ENCODE measurements at places on chromosomes 1 and 21.

GRCh38 chr1:47797575-47797974 is 199.6 kb downstream of the TRABD2B start:
- DNase-seq: no peak

GRCh38 chr1:23480187-23481025 is 3.6 kb downstream of the ASAP3 start:
- DNase-seq: no peak

DNA sequence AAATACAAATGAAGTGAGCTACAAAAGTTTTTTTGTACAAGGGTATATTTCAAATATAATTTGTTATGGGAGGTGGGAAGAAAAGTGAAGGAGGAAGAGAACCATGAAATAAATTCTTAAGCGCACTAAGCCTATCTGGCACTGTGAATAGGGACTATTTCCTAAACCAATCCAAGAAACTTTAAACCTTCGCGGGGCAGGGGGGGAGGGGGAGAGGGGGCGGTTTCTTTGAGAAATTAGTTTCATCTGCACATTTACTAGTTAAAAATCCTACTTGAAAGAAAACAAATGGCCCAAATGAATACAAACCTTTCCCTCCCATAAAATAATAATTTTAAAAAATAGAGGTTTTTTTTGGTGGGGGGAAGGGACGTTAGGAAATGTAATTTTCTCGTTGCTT is 364 bp downstream of the GOLPH3L start:
- no peak for DNase-seq

DNA sequence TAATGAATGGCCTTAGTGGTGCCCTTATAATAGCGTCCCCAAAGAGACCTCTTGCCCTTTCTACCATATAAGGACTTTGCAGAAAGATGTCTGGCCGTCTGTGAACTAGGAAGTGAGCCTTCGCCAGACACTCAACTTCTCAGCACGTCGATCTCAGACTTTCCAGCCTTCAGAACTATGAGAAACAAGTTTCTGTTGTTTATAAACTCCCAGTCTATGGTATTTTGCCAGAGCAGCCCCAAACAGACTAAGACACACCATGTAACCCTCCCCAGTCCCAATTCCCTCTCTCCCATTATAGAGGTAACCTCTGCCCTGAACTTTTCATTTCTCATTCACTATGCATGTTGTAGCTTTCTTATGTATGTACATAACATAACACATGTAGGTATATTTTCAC is 55.7 kb downstream of the NID1 start:
- no peak for DNase-seq

GRCh38 chr1:200795156-200795555 is 56.5 kb downstream of the CAMSAP2 start:
- no peak for DNase-seq

- no peak for DNase-seq
Observed at GRCh38 chr1:97424209-97424608, 496.6 kb downstream of the DPYD start.

DNA sequence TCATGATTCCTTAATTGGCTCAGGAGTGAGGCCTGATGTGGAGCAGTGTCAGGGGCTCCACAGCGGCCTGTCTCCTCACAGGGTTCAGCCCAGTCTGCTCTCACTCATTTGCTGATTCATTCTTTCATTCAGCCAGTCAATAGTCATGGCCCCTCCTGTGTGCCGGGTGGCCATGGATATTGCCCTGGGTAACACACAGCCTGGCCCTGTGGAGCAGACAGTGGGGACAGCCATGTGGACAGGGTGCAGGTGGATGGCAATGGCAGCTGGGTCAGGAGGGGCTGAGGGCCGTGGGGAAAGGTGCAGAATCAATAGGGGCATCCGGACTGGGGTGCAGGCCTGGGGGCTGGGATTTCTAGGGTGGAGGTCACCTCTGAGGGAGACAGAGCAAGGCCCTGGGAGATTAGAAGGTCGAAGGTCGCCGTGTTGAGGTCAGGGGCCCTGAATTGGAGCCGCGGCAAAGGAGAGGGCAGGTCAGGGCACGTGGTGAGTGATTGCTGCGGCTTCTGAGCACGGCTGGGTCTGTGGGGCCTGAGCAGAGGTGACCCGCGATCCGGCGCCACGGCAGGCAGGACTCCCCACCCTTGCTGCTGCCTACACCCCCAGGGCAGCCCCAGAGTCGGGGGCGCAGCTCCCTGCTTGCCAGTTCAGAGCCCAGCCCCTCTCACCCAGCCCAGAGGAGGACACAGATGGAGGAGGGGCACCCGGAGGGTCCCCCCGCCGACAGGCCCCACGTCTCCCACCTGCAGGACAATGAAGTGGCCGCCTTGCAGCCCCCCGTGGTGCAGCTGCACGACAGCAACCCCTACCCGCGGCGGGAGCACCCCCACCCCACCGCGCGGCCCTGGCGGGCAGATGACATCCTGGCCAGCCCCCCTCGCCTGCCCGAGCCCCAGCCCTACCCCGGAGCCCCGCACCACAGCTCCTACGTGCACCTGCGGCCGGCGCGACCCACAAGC is 33.4 kb downstream of the SLC19A1 start:
- no peak for DNase-seq

DNA sequence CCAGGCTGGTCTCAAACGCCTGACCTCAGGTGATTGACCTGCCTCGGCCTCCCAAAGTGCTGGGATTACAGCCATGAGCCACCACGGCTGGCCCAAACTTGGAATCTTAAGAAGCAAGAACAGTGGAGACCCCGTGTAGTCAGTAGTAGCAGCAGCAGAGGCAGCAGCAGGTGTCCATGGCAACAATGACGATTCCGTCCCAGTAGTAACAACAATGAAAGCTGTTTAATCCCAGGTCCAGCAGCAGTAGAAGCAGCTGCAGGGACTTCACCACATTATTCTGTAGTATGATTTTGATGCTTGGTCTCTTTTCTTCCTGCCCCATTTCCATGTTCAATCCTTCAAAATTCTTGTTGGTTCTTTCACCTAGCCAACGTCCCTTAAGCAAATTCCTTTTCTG is 69.6 kb upstream of the KCTD3 start:
- no peak for DNase-seq

DNA sequence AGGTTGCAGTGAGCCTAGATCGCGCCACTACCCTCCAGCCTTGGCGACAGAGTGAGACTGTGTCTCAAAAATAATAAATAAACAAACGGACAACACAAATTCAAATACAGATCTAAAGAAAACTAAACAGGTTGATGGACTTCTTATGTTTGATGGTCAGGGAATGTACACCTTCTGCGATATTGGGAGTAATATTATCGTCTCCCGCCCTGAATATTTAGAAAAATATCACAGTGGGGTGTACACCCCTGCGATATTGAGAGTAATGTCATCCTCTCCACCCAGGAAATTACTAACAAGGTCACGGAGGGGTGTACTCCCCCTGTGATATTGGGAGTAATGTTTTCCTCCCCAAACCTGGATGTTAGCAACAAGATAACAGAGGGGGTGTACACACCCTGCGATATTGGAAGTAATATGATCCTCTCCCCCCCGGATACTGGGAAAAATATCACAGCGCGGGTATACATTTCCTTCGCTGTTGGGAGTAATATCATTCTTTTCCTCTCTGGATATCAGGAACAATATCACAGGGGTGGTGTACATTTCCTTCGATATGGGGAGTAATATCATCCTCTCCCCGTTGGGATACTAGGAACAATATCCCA is 1.4 kb upstream of the CFAP298 start:
- no peak for DNase-seq

DNA sequence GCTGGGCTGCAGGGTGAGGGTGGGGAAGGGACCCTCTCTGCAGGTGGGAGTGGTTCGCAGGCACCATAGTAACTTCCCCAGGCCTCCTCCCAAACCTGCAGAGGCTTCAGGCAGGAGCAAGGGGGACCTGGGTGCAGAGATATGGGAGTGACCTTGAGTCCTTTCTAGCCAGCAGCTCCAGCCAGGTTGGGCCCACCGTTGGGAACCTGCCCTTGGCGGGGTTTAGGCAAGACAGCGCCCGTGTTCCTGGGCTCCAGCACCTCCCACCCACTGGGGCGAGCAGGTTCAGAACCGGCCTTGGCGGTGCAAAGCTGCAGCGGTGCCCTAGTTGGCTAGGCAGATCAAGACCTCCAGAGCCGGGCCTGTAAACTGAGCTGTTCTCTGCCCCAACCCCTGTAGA is 2.2 kb upstream of the PRDM16 start:
- DNase-seq: no peak

All from NCI-H1105 treated with DMSO at 0.1 percent for 48 hours (cell line).